HAP-1 (cell line): ENCODE measurements at places on chromosomes 12 and 14.

- DNase-seq = no peak
Measured at GRCh38 chr12:105359856-105360255, 29.4 kb downstream of the C12orf75 start.

GRCh38 chr12:288687-289086, 26.1 kb upstream of the SLC6A13 start:
- DNase-seq = no peak

- no peak for DNase-seq
Measured at GRCh38 chr12:953776-954175, 4.3 kb upstream of the RAD52 start.

GRCh38 chr12:116975779-116976393, 65.1 kb downstream of the FBXW8 start:
- no peak for DNase-seq

DNA sequence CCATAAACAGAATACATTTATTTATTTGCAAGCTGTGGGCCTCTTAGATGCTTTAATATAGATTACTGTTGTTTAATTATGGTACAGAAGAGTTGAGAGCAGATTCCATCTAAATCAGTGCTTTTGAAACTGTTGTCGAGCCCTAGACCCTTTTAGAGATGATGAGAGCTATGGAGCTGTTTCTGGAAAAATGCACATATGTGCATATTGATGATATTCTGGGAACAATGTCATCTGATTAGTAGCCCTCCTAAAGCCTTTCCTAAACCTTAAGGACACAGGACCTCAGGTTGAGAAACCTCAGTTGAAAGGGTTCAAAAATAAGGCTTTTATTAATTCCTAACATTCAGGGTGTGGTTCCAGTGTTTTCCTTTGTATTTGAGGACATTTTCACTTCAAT, 11.7 kb downstream of the PRKCH start:
- no peak for DNase-seq

GRCh38 chr12:132986885-132987225, 688 bp downstream of the ZNF26 start:
- no peak for DNase-seq

GRCh38 chr14:62453226-62453625, 592.0 kb downstream of the KCNH5 start:
- no peak for DNase-seq

DNA sequence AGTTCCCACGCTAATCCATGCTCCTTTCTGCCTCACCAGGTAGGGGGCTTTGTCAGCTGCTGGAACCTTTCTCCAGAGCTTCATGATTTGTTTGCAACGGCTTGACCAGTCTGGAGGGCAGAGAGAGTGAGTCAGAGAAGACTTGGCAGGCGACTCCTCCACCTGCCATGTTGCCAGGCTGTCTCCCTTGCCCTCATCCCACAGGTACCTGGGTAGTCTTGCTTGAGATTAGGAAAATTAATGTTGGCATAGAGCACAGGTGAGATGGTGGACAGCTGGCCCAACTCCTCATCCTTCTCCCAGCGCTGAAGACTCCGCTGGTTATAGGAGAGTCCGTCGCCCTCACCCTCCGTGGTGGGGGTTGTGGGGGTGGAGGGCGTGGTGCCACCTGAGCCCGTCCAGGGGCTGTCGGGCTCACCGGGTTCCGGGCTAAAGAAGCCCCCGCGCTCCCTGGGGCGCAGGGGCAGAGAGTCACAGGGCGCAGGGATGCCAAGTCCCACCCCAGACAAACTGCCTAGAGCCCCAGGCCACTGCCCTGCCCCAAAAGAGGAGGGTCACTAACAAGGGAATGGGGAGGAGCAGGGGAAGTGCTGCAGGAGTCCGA, 18.6 kb downstream of the KMT2D start:
- no peak for DNase-seq
